Activated CD8-positive, alpha-beta memory T cell treated with anti-CD3 and anti-CD28 coated beads, Interleukin-2, amount 10 ng/mL, durations not matched to agents 7 days and 5 days (primary cell): ENCODE measurements at places on chromosomes 16 and 17.
A peak's percentile ranks its signal among the peaks of the same experiment; 100 is the strongest.

GRCh38 chr16:22924492-22924891 lies 110.5 kb downstream of the HS3ST2 start:
- no peak for DNase-seq
- no peak overlapping the region for H3K27ac ChIP-seq
- no peak overlapping the region for H3K4me3 ChIP-seq
- peaks cover 23% of the 10 kb centered on the region for H3K27me3 ChIP-seq
- no peaks in the 10 kb centered on the region for H3K4me1 ChIP-seq
- no peaks in the 10 kb centered on the region for H3K36me3 ChIP-seq

- no peak for DNase-seq
- H3K4me1 ChIP-seq = peaks cover 6% of the 10 kb centered on the region
- H3K27me3 ChIP-seq = peaks cover 18% of the 10 kb centered on the region
- H3K36me3 ChIP-seq = no peaks in the 10 kb centered on the region
- no peak overlapping the region for H3K4me3 ChIP-seq
Measured at GRCh38 chr17:17380145-17380925, 77.2 kb downstream of the NT5M start.

GRCh38 chr16:47045459-47045858 lies 72.0 kb upstream of the DNAJA2 start:
- no peak overlapping the region for H3K27ac ChIP-seq
- no peak for DNase-seq
- H3K27me3 ChIP-seq = peaks cover 7% of the 10 kb centered on the region
- H3K4me1 ChIP-seq = peaks cover 15% of the 10 kb centered on the region

- H3K36me3 ChIP-seq = peaks cover 3% of the 10 kb centered on the region
- DNase-seq = peak; percentile 68
- H3K4me1 ChIP-seq = peaks cover 52% of the 10 kb centered on the region
- H3K27ac ChIP-seq = peak overlapping the region; percentile 71
- no peak overlapping the region for H3K4me3 ChIP-seq
- H3K27me3 ChIP-seq = no peaks in the 10 kb centered on the region
Measured at GRCh38 chr17:57442914-57443571, 186.7 kb downstream of the MSI2 start.

- H3K36me3 ChIP-seq = no peaks in the 10 kb centered on the region
- peaks cover 23% of the 10 kb centered on the region for H3K27me3 ChIP-seq
- no peak overlapping the region for H3K4me3 ChIP-seq
- H3K4me1 ChIP-seq = peaks cover 42% of the 10 kb centered on the region
Measured at GRCh38 chr16:85989376-85989775, 90.4 kb downstream of the IRF8 start.

- H3K27ac ChIP-seq = no peak overlapping the region
- no peak for DNase-seq
- H3K4me1 ChIP-seq = peaks cover 8% of the 10 kb centered on the region
- no peaks in the 10 kb centered on the region for H3K36me3 ChIP-seq
Measured at GRCh38 chr17:2940352-2940751, 123.1 kb downstream of the OR1D5 start.

- H3K4me3 ChIP-seq = no peak overlapping the region
- H3K27me3 ChIP-seq = no peaks in the 10 kb centered on the region
- H3K36me3 ChIP-seq = no peaks in the 10 kb centered on the region
- no peak overlapping the region for H3K27ac ChIP-seq
- DNase-seq = no peak
Measured at GRCh38 chr17:22507823-22508222, 815.5 kb downstream of the KCNJ18 start.

DNA sequence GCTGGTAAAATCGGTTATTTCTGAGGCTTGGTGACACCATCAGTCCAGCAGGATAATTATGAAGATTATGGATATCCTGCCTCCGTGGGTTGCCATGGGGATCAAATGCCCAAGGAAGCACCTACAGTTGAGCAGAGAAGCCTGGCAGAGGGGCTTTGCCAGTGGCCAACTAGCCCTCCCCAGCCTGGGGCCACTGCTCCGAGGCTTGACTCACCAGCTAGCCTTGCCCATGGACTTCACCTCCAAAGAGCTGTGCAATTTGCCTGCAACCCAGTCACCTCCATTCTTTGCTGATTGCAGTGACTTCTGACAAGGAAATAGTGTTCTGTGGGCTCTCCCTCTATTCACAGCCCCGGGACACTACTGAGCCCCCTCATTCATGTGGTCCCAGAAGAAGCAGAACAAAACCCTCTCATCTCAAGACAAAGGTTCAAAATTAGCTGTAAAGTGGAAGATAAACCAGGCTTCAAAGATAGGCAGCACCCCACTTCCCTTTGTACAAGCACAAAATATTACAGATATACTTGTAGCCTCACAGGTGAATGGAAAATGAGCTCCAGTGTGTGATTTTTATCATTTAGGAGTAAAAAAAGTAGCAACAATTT lies 1.6 kb downstream of the PECAM1 start:
- peaks cover 72% of the 10 kb centered on the region for H3K4me1 ChIP-seq

DNA sequence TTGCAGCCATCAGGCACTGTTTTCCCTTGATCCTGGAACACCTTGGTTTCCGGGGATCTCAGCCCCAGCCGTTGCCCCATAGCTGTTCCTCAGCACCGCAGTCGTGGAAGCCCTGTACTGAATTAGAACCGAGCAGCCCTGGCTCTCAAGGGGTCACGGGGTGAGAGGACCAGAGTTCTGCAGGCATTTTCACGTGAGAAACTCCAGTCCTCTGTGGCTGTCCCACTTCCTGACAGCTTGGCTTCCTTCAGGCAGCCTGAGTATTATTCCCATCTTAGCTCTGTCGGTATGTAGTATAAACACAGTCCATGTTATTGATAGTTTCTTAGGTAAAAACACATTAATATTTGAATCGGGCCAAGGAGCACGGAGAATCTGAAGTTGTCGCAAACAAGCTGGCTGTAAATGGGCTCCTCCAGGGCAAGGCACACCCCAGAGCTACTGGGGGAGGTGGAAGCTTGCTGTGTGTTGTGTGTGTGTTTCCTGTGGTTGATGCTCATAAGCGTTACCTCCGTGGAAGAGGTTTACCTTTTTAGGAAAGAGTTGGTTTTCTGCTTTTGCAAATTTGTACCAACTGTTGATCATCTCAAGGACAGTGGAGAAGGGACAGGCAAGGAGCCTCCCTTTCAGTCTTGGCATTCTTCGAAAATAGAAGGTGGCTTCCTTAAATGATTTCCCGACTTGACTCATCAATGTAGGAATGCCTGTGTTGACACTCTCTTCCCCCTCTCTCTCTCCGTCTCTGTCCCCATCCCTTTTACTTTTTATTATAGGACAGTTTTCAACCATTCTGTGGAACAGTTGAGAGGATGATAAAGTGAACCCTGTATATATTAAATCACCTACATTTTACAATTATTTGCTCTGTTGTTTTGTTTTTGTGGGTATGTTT lies 208.9 kb upstream of the CHMP6 start:
- peak; percentile 85 for DNase-seq
- H3K36me3 ChIP-seq = peaks cover 43% of the 10 kb centered on the region
- peaks cover 78% of the 10 kb centered on the region for H3K4me1 ChIP-seq
- no peaks in the 10 kb centered on the region for H3K27me3 ChIP-seq

DNA sequence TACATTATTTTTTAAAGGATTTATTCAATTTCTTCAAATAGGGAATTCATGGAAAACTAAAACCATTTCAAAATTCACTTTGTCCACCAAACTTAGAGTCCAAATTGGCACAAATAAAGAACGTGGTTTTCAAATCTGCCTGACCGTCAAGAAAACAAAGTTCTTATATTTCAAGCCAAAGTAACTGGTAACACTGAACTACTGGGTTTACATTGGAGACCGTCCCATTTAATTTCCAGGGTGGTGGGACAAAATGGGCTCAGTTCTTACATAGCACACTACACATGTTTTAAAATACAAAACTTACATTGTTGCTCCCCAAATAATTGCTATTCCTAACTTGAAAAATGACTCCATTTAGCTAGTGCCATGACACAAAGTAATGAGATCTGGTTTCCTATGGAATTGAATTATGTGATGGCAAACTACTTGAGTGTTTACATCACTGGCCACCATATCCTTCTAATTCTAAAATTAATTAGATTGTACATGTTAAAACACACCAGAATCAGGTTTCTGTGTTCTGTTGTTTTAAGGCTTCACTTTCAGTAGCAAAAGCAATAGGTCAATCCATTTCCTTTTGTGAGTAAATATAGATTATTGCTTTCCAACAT lies 6.5 kb downstream of the PSME3IP1 start:
- H3K4me3 ChIP-seq = no peak overlapping the region
- peaks cover 4% of the 10 kb centered on the region for H3K36me3 ChIP-seq
- no peak overlapping the region for H3K27ac ChIP-seq
- H3K27me3 ChIP-seq = no peaks in the 10 kb centered on the region
- no peak for DNase-seq
- peaks cover 13% of the 10 kb centered on the region for H3K4me1 ChIP-seq

DNA sequence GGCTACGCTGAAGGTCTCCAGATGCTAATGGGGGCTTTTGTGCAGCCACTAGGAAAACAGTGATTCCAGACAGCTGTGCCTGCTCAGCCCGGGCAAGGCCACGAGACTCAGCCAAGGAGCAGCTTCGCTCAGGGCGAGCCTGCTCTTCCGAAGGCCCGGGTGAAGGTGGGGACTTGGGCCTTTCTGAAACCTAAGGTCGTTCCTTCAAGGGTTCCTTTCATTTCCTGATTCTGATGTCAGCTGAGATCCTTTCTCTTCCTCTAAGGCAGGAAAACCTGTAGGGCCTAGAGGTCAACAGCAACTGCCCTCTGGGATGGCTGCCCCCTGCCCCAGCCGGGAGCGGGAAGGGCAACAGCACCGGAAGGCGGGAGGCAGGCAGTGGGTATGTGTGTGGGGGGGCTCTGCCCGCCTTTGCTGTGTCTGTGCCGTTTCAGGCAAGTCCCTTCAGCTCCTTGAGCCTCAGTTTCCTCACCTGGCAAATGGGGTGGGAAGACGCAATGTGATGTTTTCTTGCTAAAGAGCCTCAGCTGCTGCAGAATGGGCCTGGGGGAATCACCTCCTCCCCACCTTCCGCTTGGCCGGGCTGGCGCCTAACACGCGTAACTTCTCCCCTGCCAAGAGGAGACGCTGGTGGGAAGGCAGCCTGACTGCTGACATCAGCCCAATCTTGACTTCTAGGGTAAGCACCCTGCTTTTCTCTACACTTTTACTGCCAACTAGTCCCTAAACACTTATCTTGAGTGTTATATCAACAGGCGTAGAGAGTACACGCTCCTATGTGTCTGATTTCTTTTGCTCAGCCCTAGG lies 32.8 kb downstream of the IRF8 start:
- H3K27ac ChIP-seq = no peak overlapping the region
- H3K4me3 ChIP-seq = no peak overlapping the region
- DNase-seq = no peak
- peaks cover 37% of the 10 kb centered on the region for H3K27me3 ChIP-seq
- peaks cover 26% of the 10 kb centered on the region for H3K4me1 ChIP-seq

- H3K27me3 ChIP-seq = no peaks in the 10 kb centered on the region
- no peaks in the 10 kb centered on the region for H3K36me3 ChIP-seq
- no peak overlapping the region for H3K27ac ChIP-seq
- no peaks in the 10 kb centered on the region for H3K4me1 ChIP-seq
- DNase-seq = no peak
Measured at GRCh38 chr16:88888461-88889387, 22.3 kb upstream of the PABPN1L start.

- peaks cover 66% of the 10 kb centered on the region for H3K27me3 ChIP-seq
- no peak overlapping the region for H3K4me3 ChIP-seq
- peaks cover 7% of the 10 kb centered on the region for H3K4me1 ChIP-seq
- H3K36me3 ChIP-seq = no peaks in the 10 kb centered on the region
Measured at GRCh38 chr16:87603684-87604633, 1.7 kb downstream of the JPH3 start.

DNA sequence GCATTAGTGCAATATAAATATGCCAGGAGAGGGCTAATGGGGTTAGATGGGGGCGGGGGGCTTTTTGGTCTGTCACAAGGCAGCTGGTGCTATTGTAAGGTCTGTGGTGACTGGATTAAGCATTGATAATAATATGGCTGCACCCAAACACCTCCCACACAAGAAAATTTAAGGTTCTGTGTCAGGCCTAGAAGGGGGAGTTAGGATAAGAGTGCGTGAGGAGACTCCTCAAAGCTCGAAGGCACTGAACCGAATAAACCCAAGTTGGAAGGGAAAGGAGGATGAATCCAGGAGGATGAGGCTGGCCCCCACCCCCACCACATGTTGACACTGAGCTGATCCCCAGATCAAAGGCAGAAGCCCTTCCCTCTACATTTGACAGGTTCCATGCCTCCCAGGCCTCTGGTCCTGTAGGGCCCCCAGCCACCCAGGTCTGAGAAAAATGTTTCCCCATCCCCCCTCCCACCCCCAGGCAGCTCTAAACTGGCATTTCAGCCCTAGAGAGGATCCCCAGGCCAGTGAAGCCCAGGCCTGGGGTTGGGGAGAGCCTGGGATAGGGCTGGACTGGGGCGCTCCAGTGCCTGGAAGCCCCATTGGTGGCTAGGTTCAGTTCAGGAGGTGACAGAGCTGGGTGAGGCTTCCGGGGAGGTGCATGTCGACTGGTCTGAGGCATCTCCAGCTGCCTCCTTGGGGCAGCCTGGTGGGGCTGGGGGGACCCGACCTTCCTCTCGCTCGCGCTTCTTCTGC lies 1.7 kb downstream of the HOXB1 start:
- no peak overlapping the region for H3K4me3 ChIP-seq
- peaks cover 37% of the 10 kb centered on the region for H3K27me3 ChIP-seq
- H3K36me3 ChIP-seq = no peaks in the 10 kb centered on the region
- no peak for DNase-seq

GRCh38 chr17:65100316-65101140 lies 36.6 kb upstream of the RGS9 start:
- peaks cover 5% of the 10 kb centered on the region for H3K27me3 ChIP-seq
- peaks cover 22% of the 10 kb centered on the region for H3K4me1 ChIP-seq
- peak overlapping the region; percentile 90 for H3K27ac ChIP-seq
- H3K4me3 ChIP-seq = peak overlapping the region; percentile 77
- DNase-seq = peak; percentile 85
- no peaks in the 10 kb centered on the region for H3K36me3 ChIP-seq

DNA sequence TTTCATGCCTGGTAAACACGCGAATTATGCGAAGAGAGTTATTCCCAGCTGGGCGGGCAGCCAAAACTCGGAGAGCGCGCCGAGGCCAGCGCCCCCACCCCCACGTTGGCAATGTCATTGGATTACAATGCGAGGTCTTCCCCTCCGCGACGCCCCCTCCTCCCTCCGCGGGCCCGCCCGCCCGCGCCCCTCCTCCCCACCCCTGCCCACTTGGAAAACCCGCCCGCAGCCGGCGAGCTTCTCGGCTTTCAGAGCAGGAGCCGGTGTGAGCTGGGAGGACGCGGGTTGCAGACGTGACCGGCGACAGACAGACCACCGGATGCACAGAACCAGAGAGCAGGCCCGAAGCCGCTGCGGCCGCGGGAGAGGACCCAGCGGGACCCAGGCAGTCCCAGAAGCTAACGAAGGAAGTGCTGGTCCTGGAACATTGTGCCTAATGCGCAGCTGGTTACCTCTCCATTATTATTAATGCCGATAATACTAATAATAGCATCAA lies 4.0 kb downstream of the NOG start:
- H3K36me3 ChIP-seq = no peaks in the 10 kb centered on the region
- no peak overlapping the region for H3K27ac ChIP-seq
- H3K4me3 ChIP-seq = no peak overlapping the region
- no peak for DNase-seq
- H3K4me1 ChIP-seq = peaks cover 15% of the 10 kb centered on the region
- peaks cover 68% of the 10 kb centered on the region for H3K27me3 ChIP-seq

GRCh38 chr17:8275421-8276290 lies 12.8 kb upstream of the RANGRF start:
- no peaks in the 10 kb centered on the region for H3K4me1 ChIP-seq
- no peaks in the 10 kb centered on the region for H3K27me3 ChIP-seq
- H3K27ac ChIP-seq = no peak overlapping the region
